ENCODE measurements at places on chromosomes 16 and 17.

GRCh38 chr16:86041215-86041614 is 142.3 kb downstream of the IRF8 start:
- DNase-seq, result no peak

- DNase-seq, result no peak
These were observed 3.8 kb upstream of the CRISPLD2 start for GRCh38 chr16:84816023-84816422.

GRCh38 chr17:77694391-77695363 is 263.8 kb upstream of the TNRC6C start:
- no peak for DNase-seq

- no peak for DNase-seq
These were observed 63.5 kb upstream of the USP7 start for GRCh38 chr16:9027070-9027799.

DNA sequence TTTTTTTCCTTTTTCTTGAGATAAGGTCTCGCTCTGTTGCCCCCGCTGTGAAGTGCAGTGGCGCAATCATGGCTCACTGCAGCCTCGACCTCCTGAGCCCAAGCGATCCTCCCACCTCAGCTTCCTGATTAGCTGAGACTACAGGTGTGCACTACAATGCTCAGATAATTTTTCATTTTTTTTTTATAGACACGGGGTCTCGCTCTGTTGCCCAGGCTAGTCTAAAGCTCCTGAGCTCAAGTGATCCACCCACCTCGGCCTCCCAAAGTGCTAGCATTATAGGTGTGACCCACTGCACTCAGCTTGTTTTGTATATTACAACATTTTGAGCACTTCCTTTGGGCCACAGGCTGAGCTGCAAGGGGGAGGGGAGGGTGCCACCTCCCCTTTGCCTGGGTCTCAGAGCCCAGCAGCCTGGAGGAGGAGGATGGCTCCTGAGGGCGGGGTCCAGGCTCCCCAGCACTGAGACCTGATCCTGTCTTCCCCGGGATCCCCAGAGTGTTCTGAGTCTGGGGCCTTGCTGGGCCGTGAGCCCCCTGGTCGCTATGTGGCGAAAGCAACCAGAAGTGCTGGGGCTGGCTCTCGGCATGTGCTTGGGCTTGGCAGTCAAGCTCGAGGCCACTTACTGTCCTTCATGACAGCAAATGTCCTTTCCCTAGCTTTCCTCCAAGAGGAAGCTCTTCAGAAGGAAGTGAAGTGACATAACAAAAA is 8.1 kb downstream of the DEF8 start:
- no peak for DNase-seq

GRCh38 chr17:20216853-20217252 is 207.7 kb downstream of the SPECC1 start:
- no peak for DNase-seq

GRCh38 chr16:17544785-17545184 is 74.0 kb upstream of the XYLT1 start:
- DNase-seq, result no peak

GRCh38 chr16:22728167-22728836 is 85.7 kb upstream of the HS3ST2 start:
- no peak for DNase-seq

DNA sequence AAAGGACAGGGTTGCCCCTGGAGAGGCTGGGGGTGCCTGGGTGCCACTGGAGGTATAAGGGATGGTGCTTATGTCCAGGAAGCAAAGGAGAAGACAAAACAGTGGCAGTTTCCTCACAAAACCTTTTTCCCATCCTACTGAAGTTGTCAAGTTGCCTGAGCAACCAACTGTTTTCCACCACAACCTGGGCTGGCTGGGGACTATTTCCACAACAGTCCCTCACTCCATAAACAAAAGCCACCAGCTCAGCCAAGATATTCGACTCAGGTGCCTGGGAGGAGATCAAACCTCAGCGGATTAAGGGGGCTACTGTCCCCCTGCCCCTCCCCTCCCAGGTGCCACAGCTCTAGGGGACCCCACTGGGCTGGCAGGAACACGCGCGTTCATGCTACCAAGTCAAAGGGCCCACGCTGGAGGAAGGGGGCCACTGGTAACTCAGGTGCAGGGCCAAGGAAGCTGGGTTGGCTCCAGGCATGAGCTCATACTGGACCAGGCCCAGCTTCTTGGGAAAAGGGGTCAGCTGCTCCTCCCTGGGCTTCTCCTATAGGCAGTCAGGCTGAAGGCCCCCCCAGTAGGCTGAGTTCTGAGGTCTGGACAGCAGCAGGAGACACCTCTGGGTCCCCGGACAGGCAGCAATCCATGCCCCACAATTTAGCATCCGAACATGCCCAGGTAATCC is 45.7 kb upstream of the MRPS23 start:
- no peak for DNase-seq

DNA sequence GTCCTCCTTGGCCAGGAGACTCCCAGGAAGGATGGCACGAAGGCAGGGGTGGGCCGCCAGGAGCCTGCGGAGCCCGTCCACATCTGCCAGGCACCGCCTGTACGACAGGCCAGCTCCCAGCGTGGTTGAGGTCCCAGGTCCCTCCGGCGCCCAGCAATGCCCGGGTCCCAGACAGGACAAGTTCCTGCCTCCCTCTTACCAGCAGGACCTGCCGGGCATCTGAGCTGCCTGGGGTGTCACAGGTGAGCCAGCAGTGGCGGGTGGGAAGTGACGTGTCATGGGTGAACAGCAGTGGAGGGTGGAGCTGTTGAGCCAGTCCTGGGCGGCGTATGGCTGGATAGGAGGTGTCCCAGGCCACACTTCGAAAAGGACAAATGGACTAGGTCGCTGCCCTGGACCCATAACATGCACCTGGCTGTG is 15.7 kb upstream of the BAHCC1 start:
- no peak for DNase-seq

GRCh38 chr17:9138161-9138717 is 116.9 kb downstream of the NTN1 start:
- no peak for DNase-seq

GRCh38 chr16:53620476-53620875 is 83.2 kb downstream of the RPGRIP1L start:
- no peak for DNase-seq

DNA sequence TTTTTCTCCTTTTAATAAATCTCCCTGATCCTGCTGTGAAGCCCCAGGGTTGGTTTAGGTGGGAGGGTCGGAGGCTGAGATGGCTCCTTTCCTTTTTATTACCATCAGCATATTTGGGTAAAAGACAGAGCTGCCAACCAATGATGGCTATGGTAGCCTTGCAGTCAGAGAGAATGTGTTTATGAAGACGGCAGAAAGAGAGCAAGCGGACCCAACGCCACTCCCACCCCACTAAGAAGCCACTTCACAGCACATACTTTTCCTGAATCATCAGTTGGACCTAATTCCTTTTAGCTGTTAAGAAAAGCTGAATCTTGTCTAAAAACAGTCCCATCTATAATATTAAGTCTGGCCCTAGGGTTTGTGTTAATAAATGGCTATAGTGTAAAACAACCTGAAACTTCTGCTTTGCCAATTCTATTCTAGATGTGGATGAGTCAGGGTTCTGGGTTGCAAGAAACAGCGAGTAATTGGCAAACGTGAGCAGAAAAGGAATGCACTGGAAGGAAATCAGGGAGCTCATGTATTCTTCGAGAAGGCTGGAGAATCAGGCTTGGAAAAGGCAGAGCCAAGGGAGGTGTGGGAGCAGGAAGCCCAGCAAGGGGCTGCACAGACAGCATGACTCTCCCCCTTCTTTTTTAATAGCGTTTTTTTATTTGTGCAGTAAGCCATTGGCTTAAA is 34.0 kb upstream of the PRKCA start:
- DNase-seq, result no peak

- no peak for DNase-seq
These were observed 34.2 kb upstream of the ATP2A3 start for GRCh38 chr17:3998436-3998835.

DNA sequence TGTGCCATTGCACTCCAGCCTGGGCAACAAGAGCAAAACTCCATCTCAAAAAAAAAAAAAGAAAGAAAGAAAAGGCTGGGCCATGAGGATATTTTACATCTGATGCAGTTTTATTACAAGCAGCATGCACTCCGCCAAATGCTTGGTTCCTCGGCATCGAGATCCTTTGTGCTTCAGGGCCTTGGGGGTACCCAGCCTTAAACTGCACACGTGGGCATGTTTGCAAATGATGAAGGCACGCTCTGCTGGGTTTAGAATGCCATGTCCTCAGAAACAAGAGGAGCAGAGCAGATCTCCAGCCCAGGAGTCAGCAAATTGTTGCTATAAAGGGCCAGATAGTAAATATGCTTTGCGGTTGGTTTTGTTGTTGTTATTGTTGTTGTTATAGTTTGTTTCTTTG is 153.2 kb downstream of the KATNIP start:
- no peak for DNase-seq

GRCh38 chr17:76676629-76677028 is 33.1 kb upstream of the ST6GALNAC1 start:
- DNase-seq, result no peak

- peak; percentile 85 for DNase-seq
These were observed 4.8 kb upstream of the ARL4D start for GRCh38 chr17:43393944-43394482.

DNA sequence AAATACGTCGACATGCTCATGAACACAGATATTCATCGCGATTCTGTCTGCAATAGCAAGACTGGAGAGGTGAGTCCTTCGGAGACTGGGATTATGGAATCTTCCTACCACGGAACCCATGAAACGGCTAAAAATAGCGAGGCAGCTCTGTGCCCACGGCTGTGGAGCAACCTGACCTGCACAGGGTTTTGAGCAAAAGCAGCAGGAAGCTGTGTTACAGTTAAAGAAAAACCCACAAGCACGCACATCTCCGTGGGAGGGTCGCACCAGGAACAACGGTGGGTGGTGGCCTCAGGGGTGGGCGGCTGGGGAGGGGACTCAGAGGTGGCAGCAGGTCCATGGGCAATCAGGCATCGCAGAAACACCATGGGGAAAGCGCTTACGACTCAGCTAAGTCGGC is 24.8 kb downstream of the SLC38A10 start:
- DNase-seq, result no peak

DNA sequence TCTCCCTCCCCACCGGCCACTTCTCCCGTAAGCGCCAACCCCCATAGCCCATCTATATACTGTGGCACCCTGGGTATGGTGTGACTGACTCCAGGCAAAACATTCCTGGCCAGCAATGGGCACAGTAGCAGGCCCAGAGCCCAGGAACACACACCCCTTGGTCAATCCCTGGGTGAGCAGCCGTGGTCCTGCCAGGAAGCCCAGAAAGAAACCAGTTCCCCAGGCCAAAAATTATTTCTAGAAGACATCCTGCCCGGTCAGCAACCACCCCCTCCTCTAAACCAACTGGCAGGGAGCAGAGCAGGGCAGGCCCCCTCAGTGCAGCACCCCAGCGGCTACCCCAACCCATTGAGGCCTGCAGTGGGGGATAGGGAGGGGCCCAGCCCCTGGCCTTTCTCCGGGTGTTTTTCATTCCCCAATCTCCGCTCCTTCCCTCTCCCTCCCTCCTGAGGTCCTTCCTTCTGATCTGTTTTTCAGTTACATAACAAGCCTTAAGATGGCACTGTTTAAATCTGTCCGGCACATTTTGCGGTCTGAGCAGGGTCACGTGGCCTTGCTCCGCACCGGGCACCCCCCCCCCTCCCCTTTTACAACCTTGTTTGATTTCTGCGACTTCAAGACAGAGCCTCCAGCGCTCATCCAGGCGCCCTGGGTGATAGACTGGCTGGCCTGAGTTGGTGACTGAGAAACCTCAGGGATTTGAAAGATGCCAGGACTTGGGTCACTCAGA is 2.0 kb downstream of the NPTX1 start:
- DNase-seq, result no peak

GRCh38 chr16:88771294-88771772 is 13.7 kb downstream of the PIEZO1 start:
- DNase-seq, result no peak

DNA sequence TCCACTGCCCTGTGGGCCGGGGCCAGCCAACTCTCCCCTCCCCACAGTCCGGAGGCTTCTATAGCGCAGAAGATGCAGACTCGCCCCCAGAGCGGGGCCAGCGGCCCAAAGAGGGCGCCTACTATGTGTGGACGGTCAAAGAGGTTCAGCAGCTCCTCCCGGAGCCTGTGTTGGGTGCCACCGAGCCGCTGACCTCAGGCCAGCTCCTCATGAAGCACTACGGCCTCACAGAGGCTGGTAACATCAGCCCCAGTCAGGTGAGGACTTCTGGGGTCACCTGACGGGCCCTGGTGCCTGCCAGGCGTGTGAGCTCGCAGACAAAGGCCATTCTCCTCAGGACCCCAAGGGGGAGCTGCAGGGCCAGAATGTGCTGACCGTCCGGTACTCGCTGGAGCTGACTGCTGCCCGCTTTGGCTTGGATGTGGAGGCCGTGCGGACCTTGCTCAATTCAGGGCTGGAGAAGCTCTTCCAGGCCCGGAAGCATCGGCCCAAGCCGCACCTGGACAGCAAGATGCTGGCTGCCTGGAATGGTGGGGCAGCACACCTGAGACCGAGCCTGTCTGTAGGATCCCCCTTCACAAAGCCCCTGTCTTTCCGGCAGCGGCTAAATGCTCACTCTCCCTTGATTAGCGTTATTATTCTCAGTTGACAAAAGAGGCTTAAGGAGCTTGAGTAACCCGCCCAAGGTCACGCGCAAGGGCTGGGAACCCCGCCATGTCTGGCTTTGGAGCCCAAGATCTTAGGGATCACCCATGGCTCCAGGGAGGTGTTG is 3.9 kb downstream of the SPATA20 start:
- no peak for DNase-seq

GRCh38 chr17:81193470-81194224 is 27.6 kb upstream of the AATK start:
- DNase-seq, result no peak

GRCh38 chr16:77850636-77851333 is 62.4 kb downstream of the VAT1L start:
- no peak for DNase-seq

DNA sequence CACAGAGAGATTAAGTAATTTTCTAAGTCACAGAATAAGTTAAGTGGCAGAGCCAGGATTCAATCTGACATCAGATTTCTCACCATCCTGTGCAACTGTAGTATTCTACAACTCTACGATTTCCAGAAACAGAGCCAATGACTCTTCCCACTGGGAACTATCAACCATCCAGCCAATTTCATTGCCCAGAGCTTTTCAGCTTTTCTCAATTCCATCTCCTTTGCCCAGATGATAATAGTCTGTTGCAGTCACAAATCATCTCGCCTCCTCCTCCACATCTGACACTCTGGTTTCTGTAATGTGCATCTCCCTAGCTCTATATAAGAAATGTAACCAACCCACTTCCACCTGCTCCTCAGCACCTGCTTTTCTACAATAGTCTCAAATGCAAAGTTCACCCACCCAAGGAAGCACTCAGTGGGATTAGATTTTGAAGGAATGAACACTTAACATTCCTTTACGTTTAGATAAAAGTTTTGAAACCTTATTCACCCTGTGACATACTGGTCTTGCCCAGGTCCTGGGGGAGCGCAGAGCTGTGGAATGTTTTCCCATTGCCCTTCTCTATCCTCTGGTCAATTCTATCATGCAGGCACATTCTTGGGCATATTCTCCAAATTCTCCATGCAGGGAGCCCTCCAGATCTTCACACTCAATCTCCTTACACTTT is 167.8 kb upstream of the ASIC2 start:
- DNase-seq, result no peak

- DNase-seq, result peak; percentile 74
These were observed at the start of gene MLKL for GRCh38 chr16:74700438-74701225. Gene MLKL (minus strand): TSS chr16:74700862. CDS start chr16:74695757, 5,105 bp downstream.

GRCh38 chr17:27343294-27343693 is 49.4 kb downstream of the WSB1 start:
- DNase-seq, result no peak

All from KG1 (cell line).